ENCODE measurements at places on chromosomes 2 and 18. TPM values are rescaled to one million over a fixed set of nuclear protein-coding genes. Genes with fewer than 3 reads are reported as not detected.

Gene SEMA4C
- 136 TPM for total RNA-seq

Gene CRYBA2
- total RNA-seq = not detected

Gene DCDC2C
- total RNA-seq = 4.6 TPM

Gene RGPD4
- 0.40 TPM for total RNA-seq

Gene ZSCAN30
- total RNA-seq = 28.4 TPM

Gene DSG4
- not detected for total RNA-seq

Gene CD226
- total RNA-seq = 3.1 TPM

Gene SCYGR4
- not detected for total RNA-seq

Gene KRTCAP3
- total RNA-seq = 2.6 TPM

Gene METAP1D
- total RNA-seq = 12.6 TPM

Gene EMILIN1
- 46.8 TPM for total RNA-seq

Gene DAW1
- total RNA-seq = not detected

Gene CNRIP1
- total RNA-seq = 41.7 TPM

Gene PARD3B
- 100 TPM for total RNA-seq

Gene CHRNA1
- total RNA-seq = 0.31 TPM

Gene ANKRD30BL
- not detected for total RNA-seq

Gene HDAC4
- total RNA-seq = 99.5 TPM

Gene FBXO15
- 2.6 TPM for total RNA-seq

Gene CCDC74A
- total RNA-seq = 12.8 TPM
